ENCODE measurements at places on chromosomes 6 and 20. TPM values are rescaled to one million over a fixed set of nuclear protein-coding genes. Genes with fewer than 3 reads are reported as not detected.

The POPDC3 gene
- total RNA-seq, result 57.6 TPM

The EYA2 gene
- 0.30 TPM for total RNA-seq

The F13A1 gene
- total RNA-seq, result 33.2 TPM

The ZNF133 gene
- total RNA-seq, result 11.6 TPM

The ESR1 gene
- 0.47 TPM for total RNA-seq

The DEFB125 gene
- total RNA-seq, result not detected

The ROS1 gene
- not detected for total RNA-seq

DNA sequence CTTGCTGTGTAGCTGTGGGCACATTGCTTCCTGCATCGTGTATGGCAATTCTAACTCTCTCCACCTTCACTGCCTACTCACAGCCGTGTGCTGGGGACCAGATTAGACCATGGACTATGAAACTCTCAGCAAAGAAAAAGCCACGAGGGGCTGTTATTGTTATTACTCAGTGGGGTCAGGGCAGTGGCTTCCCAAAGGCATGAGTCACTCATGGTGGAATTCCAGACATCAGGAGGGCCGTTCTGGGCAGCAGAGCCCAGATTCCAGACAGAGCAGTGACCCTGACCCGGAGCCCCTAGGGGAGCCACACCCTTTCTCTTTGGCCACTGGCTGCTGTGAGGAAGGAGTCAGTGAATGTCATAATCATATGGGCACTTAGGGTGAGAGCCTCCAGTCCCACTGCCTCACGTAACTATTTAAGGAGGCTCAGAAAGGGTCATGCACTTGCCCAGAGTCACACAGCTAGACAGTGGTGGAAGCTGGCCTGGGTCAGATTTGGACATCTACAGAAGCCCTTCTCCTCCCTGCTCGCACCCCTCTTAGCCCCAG is 22.2 kb upstream of the CCN5 start:
- peak; percentile 95 for DNase-seq

DNA sequence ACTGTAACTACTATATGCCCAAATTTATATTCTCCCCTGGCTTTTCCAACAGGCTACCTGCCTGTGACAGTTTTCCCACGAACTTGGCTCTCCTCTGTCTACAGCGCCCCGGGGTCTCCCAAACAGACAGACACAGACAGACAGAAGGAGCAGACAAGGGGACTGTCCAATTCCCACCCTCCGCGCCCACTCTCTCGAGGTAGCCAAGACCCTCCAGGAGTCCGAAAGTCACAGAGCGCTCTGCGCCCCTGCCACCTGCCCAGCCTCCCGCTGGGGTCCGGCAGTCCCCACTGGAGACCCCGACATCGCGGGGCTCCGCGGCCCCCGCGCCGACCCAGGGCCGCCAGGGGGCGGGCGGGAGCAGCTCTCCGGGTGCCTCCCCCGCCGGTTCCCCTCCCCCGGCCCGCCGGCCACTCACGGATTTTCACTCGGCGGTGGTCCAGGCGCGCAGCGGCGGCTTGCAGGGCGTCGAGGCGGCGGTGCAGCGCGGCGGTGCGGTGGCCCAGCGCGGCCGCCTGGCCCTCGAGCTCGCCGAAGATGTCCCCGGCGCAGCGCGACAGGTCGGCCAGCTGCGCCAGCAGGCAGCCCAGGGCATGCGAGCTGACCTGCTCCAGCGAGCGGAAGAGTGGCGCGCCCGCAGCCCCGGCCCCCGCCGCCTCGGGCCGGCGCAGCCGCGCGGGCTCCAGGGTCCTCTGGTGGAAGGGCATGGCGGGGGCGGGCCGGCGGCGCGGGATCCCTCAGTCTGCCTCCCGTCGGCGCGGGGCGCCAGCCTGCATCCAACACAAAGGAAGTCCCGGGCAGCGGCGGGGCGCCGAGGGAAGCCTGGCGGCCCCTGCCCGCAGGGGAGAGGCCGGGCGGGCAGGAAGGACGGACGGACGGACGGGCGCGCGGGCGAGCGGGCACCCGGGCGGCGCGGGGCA is 81.3 kb upstream of the CCDC28A start:
- no peak for DNase-seq

DNA sequence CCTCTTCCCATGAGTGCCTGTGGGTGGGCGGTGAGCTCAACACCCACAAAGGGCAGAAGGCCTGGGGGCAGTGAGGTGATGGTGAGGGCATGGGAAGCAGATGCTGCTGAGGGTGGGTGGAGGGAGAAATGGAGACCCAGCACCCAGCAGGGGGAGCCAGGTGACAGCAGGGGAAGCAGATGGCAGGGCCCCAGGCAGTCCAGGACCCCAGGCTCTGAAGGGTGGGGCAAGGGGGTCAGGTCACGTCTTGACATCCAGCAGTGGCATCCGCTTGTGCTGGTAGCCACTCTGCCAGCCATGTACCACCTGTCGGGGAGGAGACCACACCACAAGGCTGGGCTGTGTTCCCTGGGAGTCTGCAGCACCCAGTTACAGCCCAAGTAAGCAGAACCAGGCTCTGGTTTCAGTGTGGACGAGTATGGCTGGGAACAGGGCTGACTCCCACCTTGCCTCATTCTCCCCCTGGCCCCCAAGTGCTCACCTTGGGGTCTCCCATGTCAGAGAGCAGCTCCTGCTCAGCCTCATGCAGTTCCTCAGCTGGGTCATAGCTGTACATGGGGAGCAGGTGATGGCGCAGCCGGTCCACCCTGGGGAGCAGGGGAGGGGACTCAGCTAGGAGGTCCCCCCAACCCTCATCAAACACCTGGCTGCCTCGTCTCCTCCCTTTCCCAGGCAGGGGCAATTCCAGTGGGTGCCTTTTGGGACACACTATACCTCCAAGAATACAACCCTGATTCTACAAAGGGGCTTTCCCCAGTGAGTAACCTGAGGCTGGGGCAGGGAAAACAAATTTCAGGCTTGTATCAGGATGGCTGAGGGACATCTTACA is 2.0 kb downstream of the SMIM29 start:
- DNase-seq, result no peak

GRCh38 chr6:8983202-8983688 is 547.9 kb upstream of the SLC35B3 start:
- peak; percentile 66 for DNase-seq

GRCh38 chr6:11876934-11877433 is 98.4 kb upstream of the ADTRP start:
- no peak for DNase-seq

GRCh38 chr6:166172546-166172945 is 4.9 kb upstream of the TBXT start:
- DNase-seq, result no peak

- no peak for DNase-seq
Measured at GRCh38 chr6:11223286-11223864, 9.1 kb downstream of the NEDD9 start.

DNA sequence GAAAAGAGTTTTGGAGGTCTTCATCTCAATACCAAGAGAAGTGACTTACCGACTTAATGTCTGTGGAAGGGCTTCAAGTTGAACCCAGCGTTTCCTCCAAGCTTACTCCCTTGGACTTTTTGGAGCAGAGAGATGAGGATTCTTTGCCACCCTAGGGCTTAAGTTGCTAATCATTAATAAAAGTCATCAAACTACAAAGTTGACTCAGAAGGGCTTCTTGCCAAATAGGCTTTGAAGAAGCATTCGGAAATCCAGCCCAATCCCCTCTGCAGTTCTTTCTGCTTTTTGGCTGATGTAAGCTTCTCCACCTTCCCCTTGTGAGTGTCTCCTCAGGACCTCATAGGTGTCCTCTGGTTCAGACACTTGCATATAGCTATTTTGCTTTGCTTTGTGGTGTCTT is at the start of gene SLC17A3:
Gene SLC17A3, minus strand, starts transcription at position 126 of the 400 bp plus-strand sequence. CDS start 5,856 bp downstream, outside the sequence.
- no peak for DNase-seq

DNA sequence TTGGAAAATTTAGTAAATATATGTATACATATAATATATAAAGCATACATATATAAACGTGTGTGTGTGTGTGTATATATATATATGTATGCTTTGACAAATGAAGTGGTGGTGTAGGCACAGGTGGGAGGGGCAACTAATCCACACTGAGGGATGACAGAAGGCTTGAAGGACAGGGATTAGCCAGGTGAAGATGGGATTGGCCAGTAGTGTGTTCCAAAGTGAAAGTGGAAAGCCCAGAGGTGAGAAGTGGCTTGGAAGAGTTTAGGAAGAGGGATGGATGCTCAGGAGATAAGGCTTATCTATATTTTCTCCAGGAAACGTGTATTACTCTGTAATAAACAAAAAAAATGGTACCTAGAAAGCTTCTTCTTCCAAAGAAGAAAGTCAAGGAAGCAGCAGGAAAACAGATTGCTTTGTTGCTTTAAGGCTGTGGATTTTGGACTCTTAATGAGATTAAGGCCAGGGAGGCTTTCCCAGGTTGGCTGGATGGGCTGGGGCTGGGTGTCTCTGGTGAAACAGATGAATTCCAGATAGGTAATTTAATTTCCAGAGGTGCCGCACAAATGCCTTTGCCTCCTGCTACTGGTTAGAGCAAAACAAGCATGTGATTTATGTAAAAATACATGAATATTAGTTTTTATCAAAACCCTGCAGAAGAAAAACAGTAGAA is 63.9 kb downstream of the JARID2 start:
- DNase-seq, result no peak

- DNase-seq, result no peak
Measured at GRCh38 chr6:140319209-140319608, 944.8 kb upstream of the CITED2 start.

All from right atrium auricular region (tissue), 2 donors.